ENCODE measurements at places on chromosomes 6 and 20.
A peak's percentile ranks its signal among the peaks of the same experiment; 100 is the strongest.

DNA sequence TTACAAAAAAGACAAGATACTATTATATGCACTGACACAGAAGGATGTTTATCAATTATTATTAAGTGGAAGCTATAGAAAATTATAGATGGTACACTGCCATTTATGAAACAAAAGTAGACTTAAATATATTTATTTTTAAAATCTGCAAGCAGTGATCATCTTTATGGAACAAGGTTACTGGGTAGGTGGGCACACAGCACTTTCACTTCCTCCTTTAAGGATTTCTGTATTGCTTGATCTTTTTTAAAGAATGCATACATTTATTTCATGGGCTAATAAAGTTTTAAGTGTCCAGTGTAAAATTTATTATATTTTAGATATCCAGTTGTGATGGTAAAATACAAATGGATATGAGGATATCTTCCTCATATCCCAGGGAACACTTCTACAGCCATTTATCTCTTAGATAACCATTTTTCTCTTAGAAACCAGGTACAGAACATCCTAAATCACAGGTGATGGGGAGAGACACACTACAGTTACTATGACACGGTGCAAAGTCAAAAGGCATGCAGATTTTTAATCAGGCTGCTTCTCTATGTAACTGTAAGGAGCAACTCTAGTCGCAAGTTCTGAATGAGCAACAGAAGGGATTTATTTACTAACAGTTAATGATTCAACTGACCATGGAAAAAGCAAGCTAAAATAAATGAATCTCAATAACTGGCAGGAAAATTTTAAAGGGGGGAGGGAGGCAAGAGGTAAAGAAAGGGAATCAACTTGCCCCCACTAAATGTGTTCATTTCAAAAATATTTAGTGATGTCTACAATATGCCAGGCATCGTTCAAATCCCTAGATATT lies 2.2 kb downstream of the FBXL4 start:
- DNase-seq = no peak

- DNase-seq = no peak
Measured at GRCh38 chr6:20400456-20401204, 1.0 kb upstream of the E2F3 start.

GRCh38 chr20:57559658-57560553 lies 1.0 kb upstream of the PCK1 start:
- DNase-seq = no peak

- no peak for DNase-seq
Measured at GRCh38 chr6:34130862-34131261, 15.0 kb downstream of the GRM4 start.

GRCh38 chr20:54848262-54848661 lies 372.9 kb downstream of the DOK5 start:
- no peak for DNase-seq

GRCh38 chr6:158797331-158798310 lies 21.5 kb downstream of the EZR start:
- no peak for DNase-seq

- DNase-seq = no peak
Measured at GRCh38 chr20:33881989-33882388, 70.8 kb downstream of the CHMP4B start.

GRCh38 chr6:70575899-70576495 lies 9.3 kb downstream of the SDHAF4 start:
- DNase-seq = no peak

DNA sequence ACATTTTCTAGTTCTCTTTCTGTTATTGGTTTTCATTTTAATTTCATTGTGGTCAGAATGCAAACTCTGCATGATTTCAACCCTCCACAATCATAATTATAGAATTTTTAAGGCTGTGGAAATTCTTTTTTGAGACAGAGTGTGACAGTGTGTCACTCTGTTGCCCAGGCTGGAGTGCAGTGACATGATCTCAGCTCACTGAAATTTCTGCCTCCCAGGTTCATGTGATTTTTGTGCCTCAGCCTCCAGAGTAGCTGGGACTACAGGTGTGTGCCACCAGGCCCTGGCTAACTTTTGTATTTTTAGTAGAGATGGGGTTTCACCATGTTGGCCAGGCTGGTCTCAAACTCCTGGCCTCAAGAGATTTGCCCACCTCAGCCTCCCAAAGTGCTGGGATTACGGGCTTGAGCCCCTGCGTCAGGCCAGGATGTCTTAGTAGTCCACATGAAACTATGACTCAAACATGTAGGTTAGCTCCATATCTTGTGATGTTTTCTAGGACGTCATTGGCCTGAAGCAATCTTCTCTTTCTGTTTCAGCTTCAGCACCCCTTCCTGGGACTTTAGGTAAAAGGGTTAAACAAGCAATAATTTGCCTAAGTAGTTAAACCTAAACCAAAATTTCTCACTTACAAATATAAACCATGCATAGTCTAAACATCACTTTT lies 47.4 kb upstream of the SAMD3 start:
- DNase-seq = no peak

- no peak for DNase-seq
Measured at GRCh38 chr6:127366282-127367022, 23.0 kb upstream of the ECHDC1 start.

DNA sequence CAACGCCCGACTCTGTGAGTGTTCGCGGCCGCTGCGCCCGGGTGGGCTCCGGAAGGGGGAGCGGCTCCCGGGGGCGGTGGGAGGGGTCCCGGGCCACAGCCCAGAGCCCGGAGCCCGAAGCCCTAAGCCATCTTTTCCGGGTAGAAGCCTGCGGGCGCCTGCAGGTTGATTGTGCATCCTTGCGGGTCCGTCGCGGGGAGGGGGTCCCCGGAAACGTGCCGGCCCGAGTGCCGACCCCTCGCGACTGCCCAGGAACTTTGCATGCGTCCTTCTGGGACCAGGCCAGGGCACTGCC lies 413 bp downstream of the PTPRA start:
- peak; percentile 45 for DNase-seq

DNA sequence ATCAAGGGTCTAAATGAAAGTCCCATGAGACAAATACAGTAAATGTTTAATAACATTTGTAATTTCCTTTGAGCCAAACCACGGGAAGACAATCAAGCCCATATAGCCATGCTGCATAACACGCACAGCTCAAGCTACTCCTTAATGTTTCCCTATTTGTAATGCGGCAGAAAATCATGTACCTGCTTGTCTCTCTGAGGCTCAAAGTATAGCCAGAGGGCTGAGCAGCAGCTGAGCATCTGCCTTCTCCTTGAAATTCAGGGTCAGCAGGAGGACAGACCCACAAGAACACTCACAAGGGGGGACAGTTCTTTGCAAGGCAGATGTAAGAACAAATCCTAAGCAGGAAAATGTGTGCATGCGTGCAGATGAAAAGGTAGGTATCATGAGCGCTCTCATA lies 45.8 kb upstream of the JARID2 start:
- DNase-seq = no peak

DNA sequence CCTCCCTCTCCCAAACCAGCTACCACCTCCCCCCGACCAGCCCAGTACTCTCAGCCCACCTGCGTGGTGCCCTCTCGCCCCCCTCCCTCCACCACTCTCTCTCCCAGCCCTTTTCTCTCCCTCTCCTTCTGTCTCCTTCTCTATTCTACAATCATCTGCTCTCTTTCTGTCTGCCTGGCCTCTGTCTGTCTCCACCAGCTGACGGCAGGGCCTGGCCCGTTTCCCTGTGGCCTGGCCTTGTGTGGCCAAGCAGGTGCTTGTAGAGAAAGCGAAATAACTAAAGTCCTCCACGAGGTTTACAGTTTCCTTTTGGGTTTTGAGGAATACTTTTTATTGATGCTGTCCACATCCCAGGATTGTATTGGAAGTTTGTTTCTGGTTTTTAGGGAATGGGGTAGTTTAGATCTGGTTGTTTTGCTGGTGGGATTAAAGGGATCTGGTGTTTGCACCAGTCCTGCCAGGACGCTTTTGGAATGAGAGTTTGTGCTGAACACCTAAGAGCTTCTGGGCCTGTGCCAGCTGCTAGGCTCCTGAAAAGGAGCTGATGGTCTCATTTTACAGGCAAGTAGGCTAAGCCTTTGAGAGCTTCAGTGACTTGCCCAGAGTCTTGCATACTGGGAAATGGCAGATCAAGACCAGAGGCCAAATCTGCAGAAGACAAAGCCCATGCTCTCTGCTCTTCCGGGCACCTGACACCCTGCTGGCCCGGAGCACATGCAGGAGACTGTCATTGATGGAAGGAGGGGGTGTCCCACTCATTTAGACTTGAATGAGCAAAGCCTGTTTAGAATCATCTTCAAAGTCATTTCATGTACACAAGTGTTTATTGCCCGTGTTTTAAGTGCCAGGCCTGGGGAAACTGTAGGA lies 161.7 kb downstream of the SYCP2 start:
- no peak for DNase-seq

DNA sequence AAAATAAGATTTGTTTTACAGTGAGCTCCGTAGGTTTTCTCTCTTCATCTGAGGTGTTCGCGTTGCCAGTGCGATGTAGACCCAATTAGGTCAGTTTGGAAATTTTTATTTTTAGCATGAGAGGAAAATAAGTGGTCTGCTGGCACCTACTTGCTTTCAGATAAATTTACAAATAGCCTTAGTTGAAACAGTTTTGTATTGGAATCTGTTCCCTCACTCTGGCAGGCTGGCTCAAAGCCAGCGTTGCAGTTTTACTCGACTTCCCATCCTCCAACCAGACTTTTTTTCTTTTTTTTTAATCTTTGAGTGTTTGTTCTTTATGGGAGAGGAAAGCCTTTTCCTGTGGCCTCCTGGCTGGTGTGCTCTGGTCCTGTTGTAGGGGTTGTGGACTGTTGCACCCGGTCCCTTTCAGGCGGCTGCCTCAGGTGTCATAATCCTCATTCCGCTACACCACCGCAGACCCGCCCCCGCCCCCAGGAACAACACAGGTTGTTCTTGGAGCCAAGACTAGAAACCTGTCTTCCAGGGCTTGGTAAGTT lies 46.7 kb downstream of the TIAM2 start:
- no peak for DNase-seq

GRCh38 chr6:17492350-17492749 lies 99.0 kb downstream of the CAP2 start:
- DNase-seq = no peak

GRCh38 chr6:6818078-6818639 lies 229.6 kb downstream of the LY86 start:
- no peak for DNase-seq

GRCh38 chr6:3878048-3878666 lies 29.0 kb downstream of the FAM50B start:
- no peak for DNase-seq

GRCh38 chr20:37342231-37343177 lies 3.4 kb upstream of the SRC start:
- DNase-seq = no peak

DNA sequence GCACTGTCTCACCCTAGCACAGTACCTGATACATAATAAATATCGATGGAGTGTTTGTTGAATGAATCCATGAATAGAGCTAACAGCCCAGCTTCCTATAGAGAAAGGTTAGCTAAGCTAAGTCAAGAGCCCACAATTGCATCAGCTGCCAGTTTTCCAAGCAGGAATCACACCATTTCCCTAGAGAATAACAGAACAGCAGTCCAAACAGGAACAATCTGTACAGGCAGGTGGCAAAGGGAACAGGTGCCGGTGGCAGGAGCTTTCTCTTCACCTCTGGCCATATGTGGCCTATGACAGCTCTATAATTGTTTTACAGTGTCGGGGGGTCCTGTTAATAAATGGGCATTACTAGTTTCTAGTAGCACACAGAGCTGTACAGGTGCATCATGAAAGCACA lies 38.8 kb downstream of the ISM1 start:
- DNase-seq = no peak

DNA sequence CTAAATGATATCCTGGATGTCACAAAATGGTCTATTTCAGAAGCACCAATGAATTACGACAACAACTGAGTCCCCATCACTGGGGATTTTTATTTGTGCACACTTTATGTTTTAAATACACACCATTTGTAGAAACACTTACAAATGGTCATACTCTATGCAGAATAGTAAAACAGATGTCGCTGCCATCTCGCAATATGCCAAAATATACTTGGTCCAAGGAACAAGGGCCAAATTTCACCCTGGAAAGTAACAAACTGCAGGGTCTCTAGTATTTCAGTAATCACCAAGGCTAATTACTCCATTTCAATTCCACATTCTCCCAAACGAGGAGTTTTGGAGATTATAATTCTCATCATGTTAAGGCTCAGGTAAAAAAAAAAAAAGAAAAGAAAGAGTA lies 215.2 kb downstream of the LMBRD1 start:
- DNase-seq = no peak

DNA sequence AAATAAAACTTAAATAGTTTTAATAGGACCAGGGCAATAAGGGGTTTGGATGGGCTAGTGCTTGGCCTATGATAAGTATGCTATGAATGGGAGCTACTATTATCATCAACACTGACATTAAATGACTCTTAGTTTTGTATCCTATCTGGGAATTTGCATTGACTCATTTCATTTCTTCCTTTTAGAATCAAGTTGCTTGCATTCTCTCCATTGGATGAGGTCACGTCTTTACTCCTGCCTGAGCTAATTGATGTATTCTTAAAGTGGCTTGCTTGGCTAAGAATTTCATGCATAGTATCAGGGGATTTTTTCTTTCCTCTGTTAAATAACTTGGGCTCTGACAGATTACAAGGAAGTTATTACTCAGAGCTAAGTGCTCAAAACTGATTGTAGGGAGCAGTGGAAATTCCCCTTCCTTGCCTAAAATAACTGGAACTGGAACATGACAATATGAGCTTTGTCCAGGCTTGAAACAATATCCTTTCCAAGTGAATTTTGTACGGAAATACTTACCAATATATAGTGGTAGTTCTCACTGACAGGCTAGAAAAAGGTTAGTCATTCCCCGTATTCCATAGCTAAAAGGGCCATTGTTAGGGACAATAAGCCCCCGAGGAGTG lies 169.9 kb downstream of the BCAS1 start:
- DNase-seq = no peak

Data from stimulated activated CD4-positive, alpha-beta T cell treated with anti-CD3 and anti-CD28 coated beads, TNF-alpha, amount 100 ng/mL, for 48 hours (primary cell).